ENCODE measurements at places on chromosomes 1 and 21. TPM values are rescaled to one million over a fixed set of nuclear protein-coding genes. Genes with fewer than 3 reads are reported as not detected.

DNA sequence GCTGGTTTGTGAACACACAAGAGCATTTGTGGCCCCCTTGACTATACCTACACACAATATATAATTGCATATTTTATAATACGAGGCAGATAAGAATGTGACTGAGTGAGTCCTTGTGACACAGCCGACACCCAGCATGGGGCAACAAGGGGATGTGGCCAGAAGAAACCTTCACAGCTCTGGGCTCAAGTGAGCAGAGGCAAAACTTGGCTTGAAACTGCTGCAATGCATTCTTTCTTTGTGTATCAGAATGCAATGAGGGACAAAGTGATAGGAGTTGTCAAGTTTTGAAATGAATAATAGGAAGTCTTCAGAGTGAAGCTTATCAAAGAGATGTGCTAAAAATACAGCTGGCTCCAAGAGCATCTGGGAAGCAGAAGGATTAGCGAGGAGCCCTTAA is 124.0 kb upstream of the C8B start:
- no peak for DNase-seq

- no peak for DNase-seq
Observed at GRCh38 chr1:231686384-231686783, 59.8 kb downstream of the DISC1 start.

- no peak for DNase-seq
Observed at GRCh38 chr1:80629304-80629837, 1171.4 kb upstream of the ADGRL2 start.

GRCh38 chr1:117575586-117576225 is 30.1 kb upstream of the TENT5C start:
- no peak for DNase-seq

- peak; percentile 31 for DNase-seq
Observed at GRCh38 chr1:71587961-71588360, 507.1 kb upstream of the ZRANB2 start.

DNA sequence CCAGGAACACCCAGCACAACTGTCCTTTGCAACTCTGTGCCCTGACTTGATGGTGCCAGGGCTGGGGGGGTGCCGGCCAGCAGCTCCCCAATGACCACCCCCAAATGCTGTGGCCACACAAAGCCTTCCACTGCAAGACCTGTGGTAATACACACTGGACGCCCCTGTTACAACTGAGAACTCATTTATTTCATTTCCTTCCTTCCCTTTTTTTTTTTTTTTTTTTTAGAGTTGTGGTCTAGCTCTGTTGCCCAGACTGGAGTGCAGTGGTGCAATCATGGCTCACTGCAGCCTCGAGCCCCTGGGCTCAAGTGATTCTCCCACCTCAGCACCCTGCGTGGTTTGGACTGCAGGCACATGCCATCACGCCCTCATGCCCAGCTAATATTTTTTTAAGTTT is 25.2 kb downstream of the TP73 start:
- no peak for DNase-seq

GRCh38 chr21:30233228-30234020 is 17.5 kb upstream of the CLDN8 start:
- no peak for DNase-seq

GRCh38 chr1:57423656-57424211 is at the start of gene DAB1:
Gene DAB1, minus strand, starts transcription at chr1:57424060. Its CDS starts 133,030 bp downstream, at chr1:57291030.
- DNase-seq = peak; percentile 13

- DNase-seq = no peak
Observed at GRCh38 chr1:158800526-158800925, 19.5 kb upstream of the OR6N2 start.

- no peak for DNase-seq
Observed at GRCh38 chr1:8533124-8533523, 215.2 kb downstream of the SLC45A1 start.

DNA sequence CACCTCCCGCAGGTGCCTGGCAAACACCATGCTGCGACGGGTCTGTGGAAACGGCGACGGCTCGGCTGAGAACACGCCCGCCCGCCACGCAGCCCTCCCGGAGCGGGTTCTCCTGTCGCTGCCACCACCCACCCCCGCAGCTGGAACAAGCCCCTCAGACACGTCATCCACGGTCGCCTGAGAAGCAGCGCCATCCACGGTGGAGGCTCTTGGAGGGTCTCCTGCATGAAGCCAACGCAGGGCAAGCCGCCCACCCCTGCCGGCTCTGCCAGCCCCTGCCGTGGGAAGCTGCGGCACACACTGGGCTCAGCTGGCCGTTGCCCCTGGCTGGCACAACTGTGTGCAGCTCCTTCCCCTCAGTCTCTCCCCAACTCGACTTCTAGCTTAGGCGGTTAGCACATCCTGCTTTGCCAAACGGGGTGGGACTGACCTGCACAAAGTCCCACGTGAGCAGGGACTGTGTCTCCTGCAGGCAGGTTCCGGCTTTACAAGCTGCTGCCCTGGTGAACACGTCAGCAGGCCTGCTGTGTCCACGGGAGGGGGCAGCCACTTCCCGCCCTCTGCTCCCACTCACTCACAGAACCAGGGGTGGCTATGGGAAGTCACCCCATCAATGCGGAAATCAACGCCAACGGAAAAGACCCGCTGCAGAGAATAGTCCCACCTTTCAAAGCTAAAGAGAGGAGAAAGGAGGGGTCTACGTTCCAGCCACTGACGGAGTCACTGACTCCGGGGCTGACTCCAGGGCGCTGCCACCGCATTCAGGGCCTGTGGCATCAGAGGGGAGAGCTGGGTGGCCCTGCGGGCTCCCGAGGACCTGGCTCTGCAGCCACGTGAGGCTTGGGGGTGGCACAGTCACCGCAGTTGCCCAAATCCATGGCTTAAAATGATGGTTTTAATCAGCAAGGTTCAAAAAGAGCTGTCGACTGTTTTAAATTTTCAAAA is 10.3 kb downstream of the POFUT2 start:
- no peak for DNase-seq

DNA sequence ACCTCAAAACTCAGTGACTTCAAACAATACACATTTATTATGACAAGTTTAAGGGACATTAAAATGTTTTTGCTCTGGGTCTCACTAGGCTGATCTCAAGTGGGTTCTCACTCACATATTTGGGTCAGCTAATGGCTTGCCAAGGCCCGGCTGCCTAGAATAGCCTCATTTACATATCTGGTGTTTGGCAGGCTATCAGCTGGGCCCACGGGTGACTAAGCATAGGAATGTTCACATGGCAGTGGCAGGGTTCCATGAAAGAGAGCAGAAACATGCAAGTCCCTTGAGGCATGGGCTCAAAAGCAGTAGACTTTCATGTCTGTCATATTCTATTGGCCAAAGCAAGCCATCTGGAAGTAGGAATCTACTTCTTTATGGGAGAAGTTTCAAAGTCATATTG is 492.6 kb downstream of the KCNT2 start:
- DNase-seq = peak; percentile 8

GRCh38 chr1:52677076-52677806 is 20.9 kb downstream of the COA7 start:
- DNase-seq = no peak

GRCh38 chr1:89339039-89339438 is 24.8 kb upstream of the GBP6 start:
- DNase-seq = no peak

- DNase-seq = no peak
Observed at GRCh38 chr1:81550753-81551152, 250.0 kb upstream of the ADGRL2 start.

- DNase-seq = no peak
Observed at GRCh38 chr1:168279253-168279652, 1.4 kb upstream of the TBX19 start.

DNA sequence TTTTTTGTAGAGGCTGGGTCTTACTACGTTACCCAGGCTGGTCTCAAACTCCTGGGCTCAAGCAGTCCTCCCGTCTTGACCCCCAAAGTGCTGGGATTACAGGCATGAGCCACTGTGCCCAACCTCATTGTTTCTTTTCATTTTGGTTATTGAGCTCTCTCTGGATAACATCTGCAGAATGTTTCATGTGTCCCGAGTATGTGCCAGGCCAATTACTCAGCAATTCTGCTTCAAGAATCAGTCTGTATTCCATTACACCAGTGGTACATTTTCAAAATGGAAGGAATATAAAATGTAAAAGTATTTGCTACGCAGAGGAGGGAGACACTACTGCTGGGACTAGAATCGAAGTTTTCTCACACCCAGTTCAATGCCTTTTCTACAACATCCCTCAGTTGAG is 1.7 kb upstream of the ELOA start:
- no peak for DNase-seq

- DNase-seq = no peak
Observed at GRCh38 chr1:117802531-117803257, 126.7 kb downstream of the GDAP2 start.

DNA sequence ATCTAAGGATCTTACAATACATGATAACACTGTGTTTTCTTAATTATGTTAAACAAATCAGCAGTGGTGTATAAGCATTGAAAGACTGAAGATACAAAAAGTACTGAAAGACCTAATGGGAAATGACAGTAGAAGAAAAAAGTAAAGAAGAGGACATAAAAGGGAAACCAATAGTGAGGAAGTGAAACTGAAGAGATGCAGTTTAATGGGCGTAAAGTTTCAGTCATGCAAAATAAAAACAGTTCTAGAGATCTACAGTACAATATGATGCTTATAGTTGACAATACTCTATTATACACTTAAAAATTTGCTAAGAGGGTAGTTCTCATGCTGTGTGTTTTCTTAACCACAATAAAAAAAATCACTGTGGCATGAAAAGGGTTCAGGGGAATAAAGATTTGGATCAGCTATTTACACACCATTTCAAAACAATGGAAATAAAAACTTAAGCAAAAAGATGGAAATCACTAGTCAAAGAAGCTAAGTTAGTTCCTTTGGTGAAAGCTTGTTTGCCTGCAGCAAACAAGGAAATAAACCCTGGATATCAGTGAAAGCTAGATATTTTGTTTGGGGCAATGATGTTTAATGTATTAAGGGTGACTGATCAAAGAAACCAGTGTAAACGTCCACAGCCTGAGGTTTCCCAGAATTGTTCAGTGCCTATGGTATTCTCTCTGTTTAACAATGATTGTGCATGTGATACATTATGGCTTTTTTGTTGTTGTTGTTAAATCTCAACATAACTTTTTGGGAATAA is 1160.8 kb upstream of the ADGRL2 start:
- DNase-seq = no peak

DNA sequence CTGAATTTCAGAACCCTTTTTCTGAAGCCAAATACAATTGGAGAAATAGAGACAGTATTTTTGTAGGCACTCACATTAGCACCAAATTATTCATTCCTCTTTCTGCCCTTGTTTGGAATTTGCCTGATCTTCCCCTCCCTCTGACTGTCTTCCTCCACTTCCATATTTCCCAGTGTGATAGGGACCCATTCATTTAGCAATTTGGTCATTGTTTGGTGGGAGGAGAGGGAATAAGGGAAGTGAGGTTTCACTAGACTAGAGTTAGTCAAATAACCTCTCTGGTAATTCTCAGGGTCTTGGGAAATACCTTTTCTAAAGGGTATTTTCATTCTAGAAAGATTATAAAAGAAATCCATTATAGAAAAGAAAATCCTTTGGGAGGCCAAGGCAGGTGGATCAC is 31.0 kb upstream of the MTMR11 start:
- no peak for DNase-seq

GRCh38 chr21:41345934-41346685 is 15.7 kb upstream of the MX2 start:
- no peak for DNase-seq

DNA sequence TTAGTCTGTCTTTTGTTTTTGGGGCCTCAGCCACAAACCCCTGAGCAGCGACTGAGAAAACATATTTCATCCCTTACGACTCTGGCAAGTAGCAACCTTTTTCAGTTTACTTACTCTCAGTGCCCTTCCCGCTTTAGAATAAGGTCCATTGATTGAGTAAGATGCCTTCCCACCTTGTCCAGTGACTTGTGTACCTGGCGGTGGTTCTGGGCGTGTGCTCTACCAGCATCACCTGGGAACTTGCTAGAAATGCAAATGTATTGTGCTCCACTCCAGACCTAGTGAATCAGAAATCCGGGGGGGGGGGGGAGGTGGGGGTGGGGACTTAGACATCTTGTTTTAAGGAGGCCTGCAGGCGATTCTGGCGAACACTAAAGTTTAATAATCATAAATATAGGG is 72.1 kb downstream of the S1PR1 start:
- no peak for DNase-seq

GRCh38 chr1:192730198-192730597 is 78.6 kb upstream of the RGS2 start:
- DNase-seq = no peak

DNA sequence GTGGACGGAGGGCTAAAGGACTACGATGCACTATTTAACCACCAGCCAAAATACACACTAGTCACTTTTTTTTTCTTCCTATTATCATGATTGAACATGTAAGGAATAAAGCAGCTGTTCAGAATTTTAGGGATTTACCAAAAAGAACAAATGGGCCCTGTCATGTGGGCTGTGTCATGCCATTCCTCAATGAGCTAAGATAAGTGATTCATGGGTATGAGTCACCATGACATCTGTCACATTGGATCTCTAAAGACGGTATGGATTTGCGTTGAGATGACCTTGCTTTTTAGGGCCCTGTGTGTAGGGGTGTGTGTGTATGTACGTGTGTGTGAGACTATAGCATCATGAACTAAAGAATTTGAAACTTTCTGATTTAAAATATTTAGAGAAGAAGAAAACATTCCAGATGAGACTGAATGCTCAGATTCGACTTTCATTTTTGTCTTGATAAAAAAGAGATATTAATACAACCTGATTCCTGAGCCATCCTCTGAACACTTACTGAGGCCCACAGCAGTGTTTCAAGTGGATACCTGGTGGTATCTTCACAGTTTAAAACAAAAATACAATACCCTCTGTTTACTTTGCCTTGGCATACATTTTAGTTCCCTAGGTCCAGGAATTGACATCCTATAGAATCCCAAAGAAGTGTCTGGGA is 246.1 kb upstream of the DUSP10 start:
- no peak for DNase-seq

GRCh38 chr1:21097729-21098128 is 79.0 kb downstream of the EIF4G3 start:
- DNase-seq = no peak

The ABCB10 gene
- 21.9 TPM for polyA plus RNA-seq

The LCE1D gene
- not detected for polyA plus RNA-seq

The OLIG2 gene
- not detected for polyA plus RNA-seq

The KCNK1 gene
- polyA plus RNA-seq = 6.2 TPM

The NEXN gene
- polyA plus RNA-seq = 12.7 TPM

The GBP2 gene
- polyA plus RNA-seq = 2.9 TPM

The KPRP gene
- not detected for polyA plus RNA-seq

The CD2 gene
- 0.08 TPM for polyA plus RNA-seq

The AGT gene
- polyA plus RNA-seq = 42.2 TPM

The HORMAD1 gene
- polyA plus RNA-seq = not detected

The MIXL1 gene
- 0.23 TPM for polyA plus RNA-seq

The SLC26A9 gene
- polyA plus RNA-seq = 0.20 TPM

The NPHS2 gene
- polyA plus RNA-seq = 420 TPM

The NCDN gene
- 14.9 TPM for polyA plus RNA-seq

The TAGLN2 gene
- 94.6 TPM for polyA plus RNA-seq

The CCDC30 gene
- 26.7 TPM for polyA plus RNA-seq

The KIAA1614 gene
- polyA plus RNA-seq = 7.2 TPM

The HAO2 gene
- polyA plus RNA-seq = 80.5 TPM

The GPR153 gene
- 5.8 TPM for polyA plus RNA-seq

Data from left kidney (tissue), 8 donors.